CD8-positive, alpha-beta T cell (primary cell): ENCODE measurements at places on chromosomes 1 and 21.
A peak's percentile ranks its signal among the peaks of the same experiment; 100 is the strongest.

DNA sequence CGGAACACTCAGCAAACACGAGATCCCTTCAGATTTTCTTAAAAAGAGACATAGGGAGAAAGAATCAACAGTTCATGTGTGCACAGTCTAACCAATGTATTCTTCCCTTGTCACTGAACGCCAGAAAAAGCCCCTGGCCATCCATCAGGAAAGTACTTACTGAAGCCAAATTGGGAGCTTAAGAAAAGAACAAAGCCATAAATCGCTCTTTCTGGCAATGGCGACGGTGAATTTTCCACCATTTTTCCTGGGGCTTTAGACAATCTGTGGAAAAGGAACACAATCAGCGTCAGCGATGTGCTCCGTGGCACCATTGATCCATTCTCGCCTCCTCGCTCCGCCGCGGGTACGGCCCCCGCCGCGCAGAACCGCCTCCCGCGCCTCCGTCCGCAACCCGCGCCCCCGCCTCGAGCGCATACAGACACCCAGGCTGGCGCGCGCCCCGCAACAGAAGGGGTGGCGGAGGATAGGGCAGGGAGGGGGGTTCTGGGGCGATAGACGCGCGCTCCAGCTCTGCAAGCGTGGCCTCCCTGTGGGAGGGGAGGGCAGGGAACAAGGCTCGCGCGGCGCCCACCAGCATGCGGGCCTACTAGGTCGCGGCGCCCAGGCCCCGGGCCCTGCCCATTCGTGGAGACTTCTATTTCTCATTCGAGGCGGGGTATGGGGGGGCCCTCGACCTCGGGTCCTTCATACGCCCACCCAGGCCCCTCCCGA is 440 bp downstream of the PIGP start:
- DNase-seq: peak; percentile 80

- no peak for DNase-seq
Measured at GRCh38 chr1:69305621-69306020, 262.1 kb upstream of the LRRC7 start.

DNA sequence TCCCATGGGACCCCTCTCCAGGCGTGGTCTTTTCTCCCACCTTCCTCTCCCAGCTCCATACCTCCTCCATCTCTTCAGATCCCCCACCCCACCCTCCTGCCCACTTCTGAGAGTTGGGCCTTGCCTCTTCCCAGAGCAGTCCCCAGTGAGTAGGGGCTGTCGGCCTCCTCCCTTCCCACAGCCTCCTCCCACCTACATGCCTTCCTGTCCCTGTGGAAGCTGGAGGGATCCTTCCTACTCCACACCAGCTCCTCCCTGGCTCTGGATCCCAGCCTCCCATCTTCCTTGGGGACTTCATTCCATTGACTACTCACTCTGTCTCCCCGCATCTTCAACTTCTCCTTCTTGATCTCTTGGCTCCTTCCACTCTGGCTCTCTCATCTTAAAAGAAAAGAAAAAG is 24.9 kb downstream of the KCNQ4 start:
- no peak for DNase-seq

DNA sequence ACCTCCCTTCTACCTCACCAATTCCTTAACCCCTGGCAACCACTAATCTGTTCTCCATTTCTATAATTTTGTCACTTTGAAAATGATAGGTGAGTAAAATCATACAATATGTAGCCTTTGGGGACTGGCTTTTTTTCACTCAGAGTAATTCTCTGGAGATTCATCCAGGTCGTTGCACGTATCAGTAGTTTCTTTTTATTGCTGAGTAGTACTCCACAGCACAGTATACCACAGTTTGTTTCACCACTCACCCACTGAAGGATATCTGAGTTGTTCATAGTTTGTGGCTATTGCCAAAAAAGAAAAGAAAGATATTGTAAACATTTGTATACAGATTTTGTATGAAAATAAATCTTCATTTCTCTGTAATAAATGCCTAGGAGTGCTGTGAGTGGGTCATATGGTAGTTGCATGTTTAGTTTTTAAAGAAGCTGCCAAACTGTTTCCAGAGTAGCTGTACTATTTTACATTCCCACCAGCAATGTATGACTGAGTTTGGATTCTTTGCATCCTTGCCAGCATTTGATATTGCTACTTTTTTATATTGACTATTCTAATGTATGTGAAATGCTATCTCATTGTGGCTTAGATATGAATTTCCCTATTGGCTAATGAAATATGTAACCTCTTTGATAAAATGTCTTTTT is 3.7 kb downstream of the CHD1L start:
- DNase-seq: no peak

GRCh38 chr21:17427157-17427556 is 85.7 kb upstream of the CXADR start:
- DNase-seq: no peak

GRCh38 chr1:6519491-6519934 is 28.0 kb upstream of the PLEKHG5 start:
- DNase-seq: no peak

- DNase-seq: peak; percentile 72
Measured at GRCh38 chr1:1137256-1138045, 21.6 kb upstream of the C1orf159 start.

- no peak for DNase-seq
Measured at GRCh38 chr1:229408458-229409037, 25.3 kb downstream of the ACTA1 start.

GRCh38 chr1:68600049-68600661 is 103.3 kb upstream of the DEPDC1 start:
- no peak for DNase-seq
